ENCODE measurements at places on chromosomes 16 and 17.

DNA sequence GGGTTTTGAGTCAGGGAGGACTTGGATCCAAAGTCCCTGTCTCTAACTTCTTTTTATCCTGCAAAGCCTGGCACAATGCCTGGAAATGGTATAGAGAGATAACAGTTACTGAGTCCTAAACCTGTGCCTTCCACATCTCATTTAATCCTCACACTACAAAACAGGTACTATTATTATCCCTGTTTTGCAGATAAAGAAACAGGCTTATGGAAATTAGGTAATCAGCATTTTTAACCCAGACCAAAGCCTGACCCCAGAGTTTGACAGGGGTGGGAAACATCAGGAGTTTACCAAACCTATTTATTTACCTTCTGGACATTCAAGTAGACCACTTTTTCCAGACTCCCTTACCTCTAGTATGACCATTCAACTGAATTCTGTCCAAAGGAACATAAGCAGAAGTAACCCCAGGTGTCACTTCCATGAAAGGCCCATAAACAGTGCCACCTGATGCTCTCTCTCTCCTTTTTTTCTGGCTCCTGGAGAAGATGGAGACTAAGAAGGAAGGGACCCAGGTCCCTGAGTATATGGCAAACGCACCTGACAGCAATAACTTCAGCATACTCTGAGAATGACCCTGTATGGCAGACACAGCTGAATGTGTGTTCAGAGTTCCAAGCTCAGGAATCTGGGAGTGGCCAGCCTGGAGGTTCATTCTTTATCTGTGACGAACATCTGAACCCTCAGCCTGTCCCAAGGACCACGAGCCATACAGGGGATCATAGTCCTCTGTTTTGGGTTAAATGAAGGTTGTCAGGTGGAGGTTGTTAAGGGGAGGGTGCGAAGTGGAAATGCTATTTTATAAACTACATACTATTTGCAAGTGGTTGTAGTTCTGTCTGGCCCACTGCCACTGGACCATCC is 62.7 kb downstream of the HLF start:
- DNase-seq: no peak

GRCh38 chr16:59295993-59296736 is 562.0 kb upstream of the GOT2 start:
- DNase-seq: no peak

DNA sequence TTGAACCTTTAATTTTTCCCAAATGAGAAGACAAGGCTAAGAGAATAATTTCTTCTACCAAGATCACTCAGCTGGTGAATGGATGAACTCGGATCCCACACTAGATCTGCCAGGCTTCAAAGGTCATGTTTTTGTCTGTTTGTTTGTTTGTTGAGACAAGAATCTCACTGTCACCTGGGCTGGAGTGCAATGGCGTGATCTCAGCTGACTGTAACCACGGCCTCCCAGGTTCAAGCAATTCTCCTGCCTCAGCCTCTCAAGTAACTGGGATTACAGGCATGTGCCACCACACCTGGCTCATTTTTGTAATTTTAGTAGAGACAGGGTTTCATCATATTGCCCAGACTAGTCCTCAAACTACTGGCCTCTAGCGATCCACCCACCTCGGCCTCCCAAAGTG is 6.6 kb downstream of the ZNF19 start:
- no peak for DNase-seq

DNA sequence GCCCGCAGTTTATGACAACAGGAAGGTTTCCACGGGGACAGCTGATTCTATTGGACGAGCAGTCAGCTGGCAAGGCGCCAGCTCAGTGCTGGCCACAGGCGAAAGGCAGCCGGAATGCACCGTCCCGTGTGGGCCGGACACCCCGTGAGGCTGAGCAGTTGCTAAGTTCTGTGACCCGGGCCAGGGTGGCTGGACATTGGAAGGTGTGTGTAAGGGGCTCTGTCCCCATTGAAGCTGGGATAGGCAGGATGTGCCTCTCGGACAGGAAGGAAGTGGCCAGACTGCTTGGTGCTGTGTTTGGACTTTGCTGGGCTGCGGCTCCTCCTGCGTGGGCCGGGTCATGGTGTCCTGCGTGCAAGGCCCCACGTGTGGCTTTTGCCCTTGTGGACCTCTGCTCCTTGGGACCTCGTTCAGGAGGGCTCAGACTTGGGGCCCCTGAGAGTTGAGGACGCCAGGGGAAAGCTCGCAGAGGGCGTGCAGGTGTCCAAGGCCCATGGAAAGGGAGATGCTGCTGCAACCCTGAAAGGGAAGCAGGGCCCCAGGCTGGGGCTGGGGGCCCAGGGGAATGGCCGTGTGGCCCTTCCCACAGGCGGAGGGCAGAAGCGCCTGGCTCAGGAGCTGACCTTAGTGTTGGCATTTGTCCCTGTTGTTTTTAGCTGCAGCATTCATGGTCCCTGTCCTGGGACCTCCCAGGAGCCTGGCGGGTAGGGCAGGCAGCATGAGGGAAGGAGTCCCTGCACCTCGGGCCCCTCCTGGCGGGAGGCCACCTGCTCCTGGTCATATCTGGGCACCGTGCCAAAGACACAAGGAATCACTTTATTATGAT is 10.0 kb downstream of the BAIAP2 start:
- DNase-seq: no peak

DNA sequence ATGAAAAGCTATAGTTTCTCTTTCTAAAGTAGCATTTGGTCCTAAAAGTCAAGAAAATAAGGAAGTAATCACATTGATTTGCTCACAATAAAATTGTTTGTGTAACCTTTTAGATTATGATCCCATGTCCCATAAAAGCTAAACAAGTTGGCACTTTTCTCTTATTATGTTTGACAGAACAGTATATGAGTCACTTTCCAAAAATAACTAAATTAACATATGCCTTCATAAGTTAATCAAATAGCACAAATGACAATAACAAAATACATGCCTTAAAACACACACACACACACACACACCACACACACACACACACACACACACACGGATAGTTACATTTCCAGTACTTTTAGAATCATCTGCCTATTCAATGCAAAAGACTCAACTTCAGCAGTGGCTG is 2.8 kb downstream of the MED13 start:
- DNase-seq: no peak

GRCh38 chr16:2029350-2029749 is 2.6 kb downstream of the NHERF2 start:
- DNase-seq: no peak

DNA sequence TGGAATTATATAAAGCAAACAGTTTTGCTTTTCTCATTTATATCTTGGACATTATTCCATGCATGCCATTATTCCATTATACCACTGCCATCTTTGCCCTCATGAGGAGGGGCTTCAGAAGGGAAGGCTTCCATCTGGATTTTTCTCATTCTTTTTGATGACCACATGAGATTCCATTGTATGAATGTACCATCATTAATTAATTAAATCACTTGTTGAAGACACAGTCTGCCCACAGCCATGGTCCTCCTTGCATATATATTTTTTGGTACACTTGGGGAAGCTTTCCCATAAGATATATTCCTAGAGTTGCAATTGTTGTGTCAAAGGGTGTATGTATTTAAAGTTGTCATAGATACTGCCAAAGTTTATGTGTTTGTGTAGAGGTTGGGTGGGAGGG is 7.1 kb downstream of the ARL4D start:
- DNase-seq: no peak

DNA sequence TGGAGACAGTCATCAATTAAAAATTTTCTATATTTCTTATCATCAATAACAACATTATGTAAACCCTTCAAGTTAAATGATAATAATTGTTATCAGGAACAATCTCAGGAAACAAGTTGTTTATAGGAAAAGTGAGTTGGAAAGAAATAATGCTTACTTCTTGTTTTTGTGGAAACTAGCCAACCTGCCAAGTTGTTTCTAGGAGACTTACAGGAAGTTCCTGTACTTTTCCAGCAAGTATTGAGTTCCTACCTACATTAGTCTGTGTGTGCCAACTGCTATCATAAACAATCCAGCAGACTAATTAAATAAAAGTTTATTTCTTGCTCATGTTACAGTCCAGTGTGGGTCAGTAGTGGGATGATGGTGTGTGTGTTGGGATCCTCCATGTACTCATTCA is 1.6 kb upstream of the CCL14 start:
- DNase-seq: no peak

DNA sequence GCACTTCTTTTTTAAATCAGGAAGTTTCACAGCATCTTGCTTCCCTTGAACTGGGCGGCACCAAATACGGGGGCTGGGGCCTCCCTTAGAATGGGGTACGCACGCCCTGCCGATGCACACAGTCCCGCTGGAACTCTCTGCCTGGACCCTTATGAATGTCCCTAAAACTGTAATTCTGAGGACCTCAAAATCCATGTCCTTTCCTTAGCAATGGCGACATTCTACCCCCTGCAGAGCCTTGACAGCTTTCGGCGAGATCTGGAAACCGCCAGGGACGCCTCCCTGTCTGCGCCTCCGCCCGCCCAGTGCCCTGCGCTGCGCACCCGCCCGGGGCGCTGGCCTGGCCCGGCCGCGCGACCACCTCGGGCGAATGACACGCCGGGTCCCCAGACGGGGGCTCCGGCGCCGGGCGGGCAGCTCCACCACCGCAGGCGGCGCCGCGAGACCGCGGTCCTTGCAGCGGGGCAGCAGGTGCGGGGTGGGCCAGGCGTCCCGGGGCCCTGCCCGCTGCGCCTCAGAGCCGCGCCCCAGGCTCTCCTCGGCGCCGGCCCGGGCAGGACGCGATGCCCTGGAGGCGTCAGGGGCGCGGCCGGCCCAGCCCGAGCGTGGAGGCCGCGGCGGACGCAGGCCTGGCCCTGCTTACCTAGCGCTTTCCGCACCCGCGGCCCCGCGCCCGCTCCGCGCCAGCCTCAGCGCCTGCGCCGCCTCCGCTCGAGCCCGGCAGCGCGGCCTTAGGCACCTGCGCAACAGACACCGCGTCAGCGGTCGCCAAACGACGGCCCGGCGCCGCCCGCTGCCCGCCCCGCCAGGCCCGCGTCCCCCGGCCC is 548 bp downstream of the HAGH start:
- peak; percentile 70 for DNase-seq

- DNase-seq: no peak
These were observed 7.1 kb downstream of the HAPSTR1 start for GRCh38 chr16:9098377-9099090.

DNA sequence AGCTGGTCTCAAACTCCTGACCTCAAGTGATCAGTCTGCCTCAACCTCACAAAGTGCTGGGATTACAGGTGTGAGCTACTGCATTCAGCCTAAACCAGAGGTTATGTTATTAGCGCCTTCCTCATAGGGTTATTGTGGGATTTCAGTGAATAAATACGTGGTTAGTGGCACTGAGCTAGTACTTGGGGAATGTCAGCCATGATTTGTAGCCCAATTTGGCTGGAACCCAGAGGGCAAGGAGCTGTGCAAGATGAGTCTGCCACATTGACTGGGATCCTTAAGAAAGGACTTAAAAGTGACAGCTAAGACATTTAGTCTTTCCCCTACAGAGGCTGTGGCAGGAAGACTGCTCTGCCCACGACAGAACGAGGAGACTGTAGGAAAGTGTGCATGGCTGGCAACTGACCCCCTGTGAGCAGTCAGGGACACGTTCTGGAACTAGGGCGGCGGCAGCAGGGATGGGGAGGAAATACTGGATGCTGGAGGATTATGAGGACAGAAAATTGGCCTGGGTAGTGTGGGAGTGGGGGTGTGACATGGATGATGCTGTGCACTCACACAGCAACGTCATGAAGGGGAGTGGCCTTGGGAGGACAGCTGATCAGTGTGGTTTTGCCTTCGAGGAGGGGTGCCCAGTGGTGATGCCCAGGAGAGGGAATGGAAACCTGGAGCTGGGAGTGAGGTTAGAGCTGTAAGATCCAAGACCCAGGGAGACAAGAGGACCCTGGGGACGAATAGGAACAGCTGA is 14.6 kb downstream of the ATP5PD start:
- DNase-seq: peak; percentile 64

DNA sequence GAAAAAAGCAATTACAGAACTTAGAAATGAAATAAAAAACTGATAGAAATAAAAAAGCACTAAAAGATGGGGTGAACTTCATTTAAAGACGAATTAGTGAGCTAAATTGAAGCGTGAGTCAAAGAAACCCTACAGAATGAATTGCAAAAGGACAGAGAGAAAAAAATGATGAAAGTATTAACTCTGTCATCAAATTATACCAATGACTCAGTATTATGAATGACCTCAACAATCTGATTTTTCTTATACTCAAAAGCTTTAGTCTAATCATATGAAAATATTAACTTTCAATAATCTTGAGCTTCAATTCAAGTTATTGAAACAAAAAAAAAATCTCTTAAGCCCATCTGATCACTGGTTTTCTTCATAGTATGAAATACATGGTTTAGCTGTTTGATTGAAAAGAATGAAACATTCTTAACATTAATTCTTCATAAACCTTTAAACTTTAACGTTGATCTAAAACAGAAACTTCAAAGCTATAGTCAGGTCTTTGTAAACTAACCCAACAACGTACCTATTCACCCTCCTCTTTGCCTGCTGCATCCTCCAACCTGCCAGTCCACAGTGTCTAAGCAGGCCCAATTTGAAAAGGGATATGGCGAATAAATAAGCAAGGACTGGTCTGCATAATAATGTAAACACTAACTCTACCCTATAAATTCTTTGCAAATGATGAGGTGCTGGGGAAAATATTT is 6.6 kb downstream of the ABCA5 start:
- DNase-seq: no peak

DNA sequence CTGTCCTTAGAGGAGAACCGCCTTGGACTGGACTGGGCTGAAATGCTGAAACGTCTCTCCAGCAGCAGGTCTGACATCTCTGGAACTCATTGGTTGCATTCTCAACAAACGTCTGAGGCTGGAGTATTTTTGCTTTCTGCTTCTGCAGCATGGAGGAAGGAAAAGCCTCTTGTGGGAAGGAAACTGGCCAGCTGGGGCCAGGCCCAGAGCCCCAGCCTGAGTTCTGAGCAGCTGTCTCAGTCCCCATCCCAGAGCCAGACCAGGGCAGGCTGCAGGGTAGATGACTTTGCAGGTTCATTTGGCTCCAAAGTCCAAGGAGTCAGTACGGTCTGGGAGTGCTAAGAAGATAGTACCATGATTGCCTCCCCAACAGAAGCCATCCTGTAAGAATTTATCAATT is 18.3 kb downstream of the TEKT3 start:
- DNase-seq: no peak

GRCh38 chr17:63476459-63476853 is 405 bp upstream of the ACE start:
- DNase-seq: peak; percentile 20

DNA sequence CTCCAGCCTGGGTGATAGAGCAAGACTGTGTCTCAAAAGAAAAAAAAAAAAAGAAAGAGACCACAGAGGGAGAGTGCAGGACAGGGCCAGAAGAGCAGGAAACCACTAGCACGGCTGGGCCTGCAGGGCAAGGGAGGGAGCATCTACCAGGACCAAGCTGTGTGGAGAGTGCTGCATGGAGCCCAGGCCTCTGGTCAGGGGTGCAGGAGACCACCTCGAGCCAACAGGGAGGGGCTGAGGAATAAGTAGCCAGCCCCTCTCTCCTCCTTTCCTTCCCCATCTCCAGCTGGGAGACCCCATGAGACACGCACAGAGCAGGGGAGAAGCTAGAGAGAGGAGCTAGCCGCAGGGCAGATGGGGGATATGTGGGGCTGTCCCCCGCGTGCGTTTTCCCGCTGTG is 67.0 kb upstream of the DNAH17 start:
- DNase-seq: no peak

- DNase-seq: no peak
These were observed 2.9 kb upstream of the ATP2A1 start for GRCh38 chr16:28875134-28876018.

- no peak for DNase-seq
These were observed 58.2 kb downstream of the PLCG2 start for GRCh38 chr16:81837312-81837751.

GRCh38 chr17:59152925-59153324 is 2.1 kb downstream of the SKA2 start:
- DNase-seq: no peak

GRCh38 chr17:62051053-62051452 is 14.0 kb downstream of the MED13 start:
- no peak for DNase-seq

- no peak for DNase-seq
These were observed 14.0 kb downstream of the SUPT6H start for GRCh38 chr17:28675980-28676379.
